ENCODE measurements at places on chromosomes 5 and 9.
A peak's percentile ranks its signal among the peaks of the same experiment; 100 is the strongest.

DNA sequence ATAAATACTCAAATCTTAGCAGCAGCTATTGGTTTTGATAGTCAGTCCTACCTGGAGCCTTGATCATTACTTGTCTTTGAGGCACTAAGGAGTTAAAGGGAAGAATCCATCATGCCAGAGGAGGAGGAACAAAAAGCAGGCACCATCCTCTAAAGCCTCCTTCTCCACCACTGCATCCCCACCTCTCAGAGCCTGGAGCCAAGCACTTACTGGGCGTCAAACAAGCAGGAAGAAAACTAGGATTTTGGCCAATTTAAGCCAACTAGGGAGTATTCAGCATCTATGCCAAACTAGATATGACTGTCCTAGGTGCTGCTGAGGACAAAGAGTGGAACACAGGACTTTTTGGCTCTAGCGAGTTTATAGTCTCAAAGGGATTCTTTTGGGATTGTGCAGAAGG lies 152.5 kb downstream of the PPP2R2B start:
- no peak for DNase-seq

GRCh38 chr9:112784020-112784785 lies 33.6 kb downstream of the SNX30 start:
- no peak for DNase-seq

- no peak for DNase-seq
These were observed 179.7 kb upstream of the ISL1 start for GRCh38 chr5:51203598-51203997.

DNA sequence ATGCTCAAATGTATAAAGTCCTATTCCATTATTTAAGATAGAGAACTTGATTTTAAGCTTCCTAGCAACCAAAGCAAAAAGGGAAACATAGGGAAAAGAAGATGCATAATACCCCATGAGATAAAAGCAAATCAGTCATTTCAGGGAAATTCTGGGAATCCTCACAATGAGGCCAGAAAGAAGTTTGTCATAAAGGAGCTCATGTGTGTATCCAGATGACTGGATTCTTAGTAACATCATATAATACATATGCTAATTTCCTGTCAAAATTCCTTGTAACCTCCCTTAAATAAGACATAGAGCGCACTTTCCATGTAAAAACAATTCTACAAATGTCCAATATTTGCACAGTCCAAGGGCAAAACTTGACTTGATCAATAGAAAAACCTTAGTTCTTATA lies 411.0 kb upstream of the WWC1 start:
- DNase-seq, result no peak

GRCh38 chr9:99712214-99712613 lies 109.5 kb upstream of the NR4A3 start:
- no peak for DNase-seq

- no peak for DNase-seq
These were observed 99.5 kb downstream of the LHFPL2 start for GRCh38 chr5:78549043-78549442.

DNA sequence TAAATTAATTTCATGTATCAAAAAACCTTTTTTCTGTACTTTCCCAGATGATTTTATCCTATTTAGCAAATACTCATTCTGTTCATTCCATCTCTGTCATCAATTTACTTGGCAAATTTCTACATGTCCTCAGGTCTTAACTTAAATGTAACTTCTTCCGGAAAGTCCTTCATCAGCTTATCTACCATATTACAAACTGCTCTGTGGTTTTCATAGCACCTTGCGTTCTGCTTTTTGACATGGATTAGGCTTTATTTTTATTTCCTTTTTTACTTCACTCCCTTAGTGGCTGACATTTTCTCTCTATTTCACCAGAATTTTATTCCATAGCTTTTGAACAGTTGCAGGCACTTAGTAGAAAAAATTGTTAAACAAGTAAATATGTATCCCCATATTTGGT lies 1040.8 kb downstream of the TAF11L14 start:
- no peak for DNase-seq

- DNase-seq, result no peak
These were observed 606.4 kb downstream of the ZNF608 start for GRCh38 chr5:124140060-124140459.

DNA sequence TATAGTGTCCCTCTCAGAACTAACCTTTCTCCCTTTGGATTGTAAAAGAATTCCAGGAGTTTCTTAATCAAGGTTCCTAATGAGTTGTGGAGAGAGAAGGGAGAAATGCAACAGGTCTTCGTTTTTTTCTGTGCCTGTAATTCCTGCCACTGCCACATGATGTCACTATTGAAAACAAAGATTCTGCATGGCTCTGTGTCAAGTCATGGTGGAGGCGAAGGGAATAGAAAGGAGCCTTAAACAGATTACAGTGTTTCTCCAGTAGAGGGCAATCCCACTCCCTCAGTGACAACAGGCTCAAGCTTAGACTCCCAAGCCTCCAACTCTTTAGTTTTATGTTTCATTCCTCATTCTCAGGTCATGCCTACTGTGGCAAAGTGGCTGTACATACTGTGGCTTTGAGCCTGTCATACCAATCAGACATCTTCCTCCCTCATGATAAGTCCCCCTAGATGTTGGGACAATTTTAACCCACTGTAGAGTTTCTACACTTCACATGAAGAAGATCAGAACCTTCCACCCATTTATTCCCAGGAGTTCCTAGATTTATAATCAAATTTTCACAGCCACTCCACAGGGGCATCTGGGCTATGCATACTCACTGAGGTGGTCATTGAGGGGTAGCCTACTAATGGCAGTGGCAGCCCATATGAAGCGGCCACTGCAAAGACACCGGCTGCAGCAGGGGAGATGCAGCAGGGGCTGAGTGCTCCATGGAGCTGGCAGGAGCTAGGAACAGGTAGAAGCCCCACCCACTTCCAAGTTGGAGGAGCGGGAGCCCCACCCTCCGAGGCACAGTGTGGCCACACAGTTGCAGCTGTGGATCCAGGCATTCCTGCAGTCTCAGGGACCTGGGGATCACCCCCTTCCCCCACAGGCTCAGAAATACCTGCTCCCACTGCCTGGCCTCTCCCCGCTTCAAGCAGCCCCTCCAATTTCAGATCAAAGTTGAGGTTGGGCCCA lies 97.4 kb upstream of the TRIM32 start:
- no peak for DNase-seq

GRCh38 chr5:157602505-157602904 lies 26.9 kb upstream of the ADAM19 start:
- no peak for DNase-seq

DNA sequence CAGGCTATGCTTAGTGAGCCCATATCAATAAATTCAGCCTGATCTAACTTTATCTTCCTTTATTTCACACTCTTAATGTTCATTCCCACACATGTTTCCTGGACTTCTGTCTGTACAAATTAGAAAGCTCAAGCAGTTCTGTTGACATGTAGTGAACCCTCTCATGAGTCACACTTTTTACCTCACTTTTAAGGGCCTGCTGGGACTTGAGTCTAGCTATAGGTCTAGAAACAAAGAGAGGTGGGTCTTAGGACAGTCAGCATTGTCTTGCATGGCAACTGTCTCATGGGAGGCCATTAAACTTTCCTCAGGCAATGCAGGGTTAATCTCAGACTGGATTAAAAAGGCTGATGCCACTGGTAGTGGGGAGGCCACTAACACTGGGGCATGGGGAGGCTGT lies 8.6 kb upstream of the CCNH start:
- no peak for DNase-seq

GRCh38 chr5:162429142-162429541 lies 361.6 kb downstream of the GABRG2 start:
- no peak for DNase-seq

DNA sequence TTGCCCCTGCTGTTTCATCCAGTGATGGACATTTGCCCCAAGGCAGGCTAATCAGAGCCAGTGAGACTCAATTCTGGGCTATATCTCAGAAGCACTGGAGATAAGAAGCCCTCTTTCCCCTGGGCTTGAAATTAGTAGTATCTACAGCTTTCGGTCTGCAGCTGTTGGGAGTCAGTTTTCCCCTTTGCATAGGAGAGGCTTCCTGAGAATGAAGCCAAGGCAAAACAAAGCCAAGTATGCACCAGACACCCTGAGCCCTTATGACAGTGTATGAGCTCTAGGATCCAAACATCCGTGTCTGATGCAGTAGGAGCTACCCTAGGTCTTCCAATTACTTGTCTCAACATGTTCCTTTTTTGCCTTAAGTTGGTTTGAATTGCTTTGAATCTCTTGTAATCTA lies 79.2 kb upstream of the PANK3 start:
- DNase-seq, result no peak

DNA sequence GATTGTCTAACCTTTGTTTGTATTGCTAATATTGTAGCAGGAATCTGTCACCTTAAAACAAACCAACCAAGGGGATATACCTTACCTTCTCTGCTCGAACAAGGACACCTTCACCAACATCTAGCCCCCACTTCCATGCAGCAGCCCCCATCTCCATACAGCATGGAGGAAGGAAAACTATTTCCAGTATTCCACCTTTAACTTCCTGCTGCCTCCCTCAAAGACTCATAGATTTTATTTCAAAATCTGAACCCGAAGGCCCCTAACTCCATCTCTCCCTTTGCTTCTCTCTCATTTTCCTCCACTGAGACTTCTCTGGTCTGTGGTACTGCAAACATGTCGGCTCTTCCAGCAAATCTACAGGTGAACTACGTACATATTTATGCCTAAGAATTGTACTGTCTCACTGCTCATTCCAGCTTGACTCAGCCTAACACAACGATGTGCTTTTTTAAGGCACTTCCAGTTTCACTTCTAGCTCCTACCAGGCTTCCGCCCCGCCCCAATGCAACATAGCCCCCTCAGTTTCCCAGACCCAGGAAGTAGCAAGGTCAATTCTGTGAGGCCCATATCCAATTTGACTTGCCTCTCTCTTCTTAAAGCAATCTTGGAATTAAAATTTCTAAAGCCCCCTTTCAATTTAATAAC lies 70.7 kb upstream of the RNF38 start:
- peak; percentile 8 for DNase-seq

DNA sequence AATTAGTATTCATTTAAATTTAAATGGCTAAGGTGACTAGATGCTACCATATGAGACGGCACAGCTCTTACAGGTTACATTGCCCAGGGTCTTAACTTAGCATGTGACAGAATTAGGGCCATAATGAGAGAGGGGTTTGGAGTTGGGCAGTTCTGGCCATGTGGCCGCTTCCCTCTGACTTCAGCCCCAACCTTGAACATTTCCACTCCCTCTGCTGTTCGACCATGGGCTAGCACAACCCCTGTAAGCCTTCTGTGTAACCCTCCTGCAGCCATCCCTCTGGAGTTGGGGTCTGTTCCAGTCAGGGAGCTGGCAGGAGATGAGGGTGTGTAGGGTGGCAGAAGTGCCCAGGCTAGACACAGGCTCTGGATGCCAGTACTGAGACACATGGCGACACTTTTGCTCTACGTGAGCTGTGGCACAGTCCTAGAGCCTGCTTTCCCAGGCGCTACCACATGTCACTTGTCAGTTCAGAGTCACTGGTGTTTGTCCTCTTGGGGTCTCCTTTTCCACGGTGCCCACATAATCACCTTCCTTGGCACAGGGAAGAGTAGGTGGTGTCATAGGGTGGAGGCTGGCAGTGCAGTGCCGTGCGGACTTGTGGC lies 128.7 kb upstream of the PITX1 start:
- DNase-seq, result no peak

DNA sequence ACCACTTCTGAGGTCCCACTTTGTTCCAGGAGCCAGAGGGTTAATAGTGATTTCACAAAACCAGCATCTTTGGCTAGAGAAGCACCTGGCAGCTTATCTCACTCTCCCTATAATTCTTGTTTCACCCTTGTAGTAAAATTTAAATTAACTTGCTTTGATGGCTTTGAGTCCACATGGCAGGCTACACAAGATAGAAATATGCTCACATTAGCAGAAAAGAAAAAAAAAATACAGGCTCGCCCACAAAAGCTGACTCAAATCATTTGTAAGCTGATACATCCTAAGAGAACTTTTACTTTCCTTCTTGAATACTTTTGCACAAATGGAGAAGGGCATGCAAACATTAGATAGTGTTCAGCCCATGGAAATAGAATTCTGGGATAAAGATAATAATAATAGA lies 36.2 kb downstream of the TNFSF15 start:
- DNase-seq, result no peak

DNA sequence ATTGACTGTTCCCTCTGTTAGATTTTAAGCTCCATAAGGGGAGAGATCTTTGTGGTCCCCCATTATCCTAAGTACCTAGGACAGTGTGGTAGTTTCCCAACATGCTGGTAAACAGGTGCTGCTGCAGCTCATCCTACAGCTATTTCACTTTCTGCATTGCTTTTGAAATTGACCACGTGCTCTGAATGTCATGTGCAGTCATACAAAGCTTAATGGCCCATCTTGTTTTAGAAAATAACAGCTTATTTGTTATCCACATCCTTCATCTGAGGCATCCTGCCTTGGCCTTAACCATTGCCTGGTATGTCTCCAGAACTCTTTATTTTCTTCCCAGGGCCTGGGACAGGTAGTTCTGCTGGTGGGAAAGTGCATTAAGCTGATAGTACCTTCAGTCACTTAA lies 14.7 kb downstream of the PIK3R1 start:
- no peak for DNase-seq

- no peak for DNase-seq
These were observed 399.2 kb upstream of the KIF2A start for GRCh38 chr5:61906820-61907219.

DNA sequence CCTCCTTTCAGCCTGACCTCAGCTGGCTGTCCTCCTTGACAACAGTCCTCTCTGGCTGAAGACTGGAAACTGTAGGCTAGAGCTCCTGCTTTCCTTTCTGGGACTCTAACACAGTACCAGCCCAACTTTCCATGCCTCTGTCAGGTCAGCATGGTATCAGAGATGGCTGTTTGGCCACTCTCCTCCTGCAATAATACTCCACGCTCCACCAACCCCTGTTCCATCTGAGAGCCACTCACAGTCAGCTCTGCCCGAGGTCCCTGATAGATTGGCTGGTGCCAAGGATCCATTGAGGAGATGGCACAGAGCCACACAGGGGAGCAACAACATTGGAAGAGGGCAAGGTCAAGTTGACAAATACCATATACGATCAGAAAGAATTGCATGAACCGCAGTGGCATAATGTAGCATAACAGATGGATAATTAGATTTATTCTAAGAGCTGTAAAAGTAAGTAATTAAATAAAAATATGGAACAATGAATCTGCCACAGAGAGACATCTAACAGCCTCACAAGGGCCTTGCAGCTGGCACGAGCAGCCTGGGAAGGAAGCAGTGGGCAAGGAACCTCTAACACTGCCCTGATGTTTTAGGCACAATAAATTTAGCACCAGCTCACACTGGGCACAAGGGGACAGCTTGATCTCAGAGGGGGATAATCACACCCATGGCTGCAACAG lies 94.3 kb upstream of the LRRTM2 start:
- DNase-seq, result no peak

- DNase-seq, result no peak
These were observed 52.3 kb upstream of the ZSWIM6 start for GRCh38 chr5:61279725-61280124.

All from activated naive CD4-positive, alpha-beta T cell (primary cell).